ENCODE measurements at places on chromosomes 12 and 14.

GRCh38 chr12:43893670-43894069 is 57.8 kb downstream of the TMEM117 start:
- DNase-seq: no peak

DNA sequence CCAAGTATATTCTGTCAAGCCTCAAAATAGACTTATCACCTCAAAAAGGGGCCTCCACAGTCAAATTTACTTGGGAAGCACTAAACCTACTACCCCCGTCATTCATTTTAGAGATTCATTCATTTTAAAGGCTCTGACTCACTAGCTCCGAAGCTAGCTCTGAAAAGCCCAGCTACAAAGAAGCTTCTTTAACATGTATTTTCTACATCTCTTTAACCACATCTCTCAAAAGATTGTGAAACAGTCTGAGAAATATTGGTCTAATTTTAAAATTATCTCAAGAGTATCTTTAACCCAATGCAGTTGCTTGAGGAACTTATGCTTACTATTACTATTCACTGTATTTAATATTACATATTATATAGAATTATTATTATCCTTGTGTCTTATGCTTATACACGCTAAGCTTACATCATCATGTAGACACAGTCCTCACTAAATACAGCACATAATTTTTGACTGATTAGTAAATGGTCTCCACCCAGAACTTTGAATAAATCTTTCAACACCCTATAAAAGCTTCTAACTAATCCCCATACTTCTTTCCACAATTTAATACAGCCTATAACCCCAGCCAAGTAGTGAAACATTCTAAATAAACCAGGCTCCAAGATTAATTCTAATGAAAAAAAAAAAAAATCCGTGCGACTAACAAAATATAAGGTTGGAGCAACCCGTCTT is 7.8 kb downstream of the NT5DC3 start:
- DNase-seq: no peak

DNA sequence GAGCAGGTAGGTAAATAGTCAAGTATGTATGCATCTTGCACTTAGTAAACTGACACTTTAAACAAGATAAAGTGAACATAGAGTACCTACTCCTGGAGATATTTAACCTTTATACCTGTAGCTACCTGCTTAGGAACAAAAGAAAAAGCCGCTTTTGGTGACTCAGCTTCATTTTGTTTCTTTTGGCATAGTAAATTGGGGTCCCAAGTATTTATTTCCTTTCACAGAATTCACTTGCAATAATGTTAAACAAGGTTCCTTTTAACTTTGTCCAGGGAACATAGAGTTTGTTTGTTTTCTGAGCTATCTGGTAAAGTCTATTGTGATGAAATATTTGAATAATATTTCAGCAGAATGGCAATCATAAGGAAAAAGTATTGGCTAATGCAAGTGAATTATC is 20.0 kb downstream of the SLCO1B3 start:
- no peak for DNase-seq

GRCh38 chr12:74647256-74647655 is 109.6 kb downstream of the ATXN7L3B start:
- no peak for DNase-seq

DNA sequence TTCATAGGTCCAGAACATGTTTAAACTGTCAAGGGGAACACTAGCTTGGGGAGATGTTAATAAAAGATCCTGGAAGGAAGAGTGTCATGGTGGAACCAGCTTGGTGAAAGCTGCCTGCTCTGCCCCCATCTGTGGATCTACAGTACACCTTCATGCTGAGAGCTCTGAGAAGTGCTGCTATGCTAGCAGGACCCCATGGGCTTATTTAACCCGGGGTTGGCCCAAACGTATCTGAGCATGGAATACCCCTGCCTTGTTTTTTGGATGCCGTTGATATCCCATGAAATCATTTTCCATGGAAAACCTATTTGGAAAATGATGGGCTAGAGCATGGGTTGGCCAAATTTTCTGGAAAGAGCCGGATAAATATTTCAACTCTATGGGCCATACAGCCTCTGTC is 14.2 kb downstream of the UBE3B start:
- DNase-seq: no peak

GRCh38 chr14:22689199-22689598 is 45.0 kb upstream of the OR6J1 start:
- DNase-seq: no peak
